ENCODE measurements at places on chromosomes 6 and 20.
A peak's percentile ranks its signal among the peaks of the same experiment; 100 is the strongest.

DNA sequence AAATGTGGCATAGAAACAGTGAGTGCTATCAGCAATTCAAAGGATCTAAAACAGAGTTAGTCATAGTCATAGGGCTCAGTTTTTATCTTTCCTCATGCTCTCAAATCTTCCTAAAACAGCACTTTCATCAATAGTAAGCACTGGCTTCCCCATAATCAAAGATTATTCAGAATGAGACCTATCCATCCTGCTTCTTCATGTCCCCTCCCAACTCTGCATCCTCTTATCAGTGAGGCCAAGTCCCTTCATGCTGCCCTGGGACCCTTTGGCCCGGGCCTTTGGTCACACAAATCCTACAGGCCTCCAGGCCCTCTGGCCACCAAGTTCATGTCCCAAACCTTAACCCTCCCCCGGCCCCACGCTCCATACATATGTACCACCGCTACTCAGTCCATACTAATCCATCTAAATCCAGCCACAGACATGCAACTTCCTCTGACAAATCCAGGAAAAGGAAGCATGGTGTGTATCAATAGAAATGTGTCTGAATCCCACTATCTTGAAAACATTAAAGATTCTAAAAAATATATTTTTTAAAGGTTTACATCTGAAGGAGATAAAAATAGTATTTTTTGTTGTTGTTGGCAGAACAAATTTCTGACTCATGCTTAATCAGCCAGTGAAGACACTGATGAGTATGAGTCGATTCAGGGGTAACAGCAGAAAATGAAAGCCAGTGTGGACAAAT, 143.5 kb downstream of the PDE7B start:
- DNase-seq, result peak; percentile 86

GRCh38 chr6:154942770-154943169, 52.3 kb upstream of the TIAM2 start:
- DNase-seq, result no peak

DNA sequence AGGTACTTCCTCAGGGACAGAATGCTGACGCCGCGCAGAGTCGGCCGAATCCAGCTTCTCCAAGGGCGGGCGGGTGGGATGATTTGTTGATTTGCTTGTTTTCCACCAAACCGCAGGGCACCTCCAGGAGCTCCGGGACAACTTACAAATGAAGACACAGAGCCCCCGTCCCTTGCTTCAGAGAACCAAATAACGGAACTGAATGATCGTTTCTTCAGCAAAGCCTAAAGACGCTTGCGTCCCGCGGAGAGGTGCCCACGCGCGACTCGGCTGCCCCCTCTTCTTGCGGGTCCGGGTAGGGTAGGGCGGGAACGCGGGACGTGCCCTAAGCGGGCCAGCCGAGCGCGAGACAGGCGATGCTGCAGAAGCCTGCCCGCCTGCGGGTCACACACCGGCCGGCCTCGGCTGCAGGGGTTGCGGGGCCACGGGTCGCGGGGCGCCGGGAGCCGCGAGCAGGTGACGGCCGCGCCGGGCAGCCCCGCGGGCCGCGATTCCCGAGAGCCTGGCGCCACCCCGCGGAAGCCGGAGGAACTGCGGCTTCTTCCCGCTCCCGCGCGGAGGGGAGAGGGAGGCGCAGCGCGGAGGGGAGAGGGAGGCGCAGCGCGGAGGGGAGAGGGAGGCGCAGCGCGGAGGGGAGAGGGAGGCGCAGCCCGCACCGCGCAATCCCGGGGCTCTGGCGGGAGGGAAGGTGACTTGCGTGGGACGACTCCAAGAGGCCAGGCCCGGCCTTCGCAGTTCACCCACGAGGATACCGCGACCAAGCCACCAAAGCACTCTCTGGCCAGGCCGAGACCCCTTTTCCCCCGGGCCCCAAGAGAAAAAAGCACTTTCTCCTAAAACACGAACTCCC, 7.7 kb upstream of the FOXF2 start:
- DNase-seq, result peak; percentile 18

DNA sequence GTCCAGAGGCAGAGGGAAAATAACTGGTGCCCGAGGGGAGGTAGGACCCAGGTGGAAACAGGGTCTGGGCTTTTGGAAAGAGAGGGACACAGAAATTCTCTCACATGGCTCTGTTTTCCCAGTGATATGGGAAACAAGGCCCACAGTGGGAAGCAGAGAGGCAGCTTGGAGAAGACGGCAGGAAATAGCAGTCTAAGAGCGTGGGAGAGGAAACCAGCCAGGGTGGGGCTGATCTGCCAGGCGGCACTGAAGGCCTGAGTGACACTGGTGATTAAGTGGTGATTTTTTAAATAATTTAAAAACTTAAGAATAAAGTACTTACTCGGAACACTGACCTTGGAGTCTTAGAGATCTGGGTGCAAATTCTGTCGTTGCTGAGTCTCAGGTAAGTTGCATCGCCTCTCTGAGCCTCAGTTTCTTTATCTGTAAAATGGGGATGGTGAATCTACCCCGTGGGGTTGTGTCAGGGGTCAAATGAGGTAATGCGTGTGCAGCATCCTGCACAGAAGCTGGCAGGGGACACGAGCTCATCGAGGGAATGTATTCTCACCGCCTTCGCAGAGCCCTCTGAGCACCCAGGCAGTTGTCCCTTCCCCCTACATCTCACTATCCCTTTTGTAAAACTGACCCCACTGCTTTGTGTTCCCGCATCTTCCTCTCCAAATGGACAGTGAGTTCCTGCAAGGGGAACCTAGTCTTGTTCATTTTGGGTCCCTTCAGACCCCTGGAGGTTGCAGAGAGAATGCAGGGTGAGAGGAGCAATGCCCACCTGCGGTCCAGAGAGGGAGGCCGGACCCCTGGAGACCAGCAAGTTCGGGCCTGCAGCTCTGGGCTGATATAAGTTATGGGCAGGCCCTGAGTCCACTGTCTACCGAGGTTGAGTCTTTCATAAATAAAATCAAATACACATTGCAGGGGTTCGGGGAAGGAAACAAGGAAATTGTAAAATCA, 228.6 kb upstream of the PMEPA1 start:
- no peak for DNase-seq

DNA sequence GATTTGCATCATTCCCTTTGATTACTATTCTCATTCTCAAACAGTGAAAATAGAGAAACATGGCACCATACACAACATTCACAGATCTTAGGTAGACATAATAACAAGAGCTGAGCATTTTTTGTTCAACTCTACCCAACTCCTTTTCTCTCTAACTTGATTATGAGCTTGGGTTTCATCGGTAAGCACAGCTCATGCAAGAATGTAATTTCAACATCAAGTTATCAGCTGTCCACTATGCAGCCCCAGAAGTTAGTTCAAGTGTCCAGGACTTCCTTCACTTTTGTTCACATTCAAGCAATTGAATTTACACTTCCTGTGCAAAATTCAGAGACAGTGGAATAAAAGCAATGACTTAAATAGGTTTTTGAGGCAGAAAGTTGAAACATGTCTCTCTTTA, 297.7 kb upstream of the SASH1 start:
- no peak for DNase-seq

GRCh38 chr6:165545806-165546205, 117.2 kb downstream of the PDE10A start:
- no peak for DNase-seq

All from inflammatory macrophage treated with lipopolysaccharide for 4 hours (primary cell).